ENCODE measurements at places on chromosomes 3 and 15.

DNA sequence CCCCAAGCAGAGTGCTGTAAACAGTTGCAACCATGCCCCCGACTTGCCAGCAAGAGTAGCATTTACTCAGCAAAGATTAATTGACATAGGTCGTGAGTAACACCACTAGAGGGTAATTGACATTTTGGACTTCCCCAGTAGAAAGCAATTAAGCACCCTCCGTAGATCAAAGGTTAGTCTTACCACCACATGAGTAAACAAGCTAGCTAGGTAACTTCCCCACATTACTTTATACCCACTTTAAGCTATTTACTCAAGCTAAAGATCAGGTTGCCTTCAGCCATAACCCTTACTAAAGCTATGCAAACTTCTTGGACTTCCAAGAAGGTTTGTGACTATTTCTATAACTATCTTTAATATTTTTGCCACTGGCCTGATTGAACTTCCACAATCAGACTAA is 1072.7 kb downstream of the OTOL1 start:
- no peak for DNase-seq

DNA sequence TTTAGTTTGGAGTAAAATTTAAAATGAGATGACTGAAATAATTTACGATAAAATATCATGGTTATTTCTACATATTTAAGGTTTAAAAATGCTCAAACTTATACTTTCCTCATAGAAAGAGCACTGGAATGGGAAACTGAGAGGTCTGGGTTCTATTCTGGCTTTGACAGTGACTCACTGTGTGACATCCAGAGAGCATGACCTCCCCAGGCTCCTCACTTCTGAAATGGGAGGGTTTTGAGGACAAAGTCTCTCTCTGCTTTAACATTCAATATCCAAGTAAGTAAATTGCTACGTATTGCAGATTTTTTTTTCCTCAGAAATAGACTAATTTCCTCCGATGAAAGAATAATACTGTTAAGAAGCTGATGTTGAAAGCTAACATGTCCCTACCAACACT is 234.7 kb downstream of the TIGIT start:
- DNase-seq = no peak

GRCh38 chr3:130941793-130942192 is 47.9 kb downstream of the ATP2C1 start:
- DNase-seq = no peak

DNA sequence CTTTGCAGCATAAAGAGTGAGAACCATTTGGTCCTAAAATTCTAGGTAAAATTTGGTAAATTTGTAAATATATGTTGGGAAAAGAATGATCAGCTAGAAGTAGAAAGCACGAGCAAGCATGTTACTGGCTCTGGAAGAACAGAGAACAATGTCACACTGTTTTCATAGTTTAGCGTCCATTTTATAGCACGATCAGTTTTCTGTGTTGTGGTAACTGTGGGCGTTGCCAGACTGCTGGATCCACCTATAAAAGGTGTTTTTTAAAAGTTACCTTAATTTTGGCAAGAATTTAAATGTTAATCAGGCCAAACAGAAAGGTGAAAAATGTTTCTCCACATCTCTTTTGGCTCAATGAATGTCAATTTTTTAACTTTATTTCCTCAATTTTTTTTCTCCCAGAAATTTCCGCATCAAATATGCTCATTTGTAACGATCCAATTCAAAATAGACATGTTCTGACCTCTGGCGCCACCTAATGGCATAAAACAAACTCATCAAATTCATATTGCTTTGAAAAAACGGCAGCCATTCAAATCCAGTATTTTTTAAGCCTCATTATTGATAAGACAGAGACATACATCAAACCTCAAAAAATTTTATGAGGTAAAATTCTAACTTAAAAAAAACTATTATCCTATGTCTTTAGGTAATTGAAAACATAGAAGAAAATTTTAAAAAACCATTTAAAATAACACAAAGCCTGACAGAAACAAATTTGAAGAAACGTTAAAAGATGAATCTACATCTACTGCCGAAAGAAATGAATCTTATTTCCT is 5.5 kb upstream of the GP5 start:
- no peak for DNase-seq

DNA sequence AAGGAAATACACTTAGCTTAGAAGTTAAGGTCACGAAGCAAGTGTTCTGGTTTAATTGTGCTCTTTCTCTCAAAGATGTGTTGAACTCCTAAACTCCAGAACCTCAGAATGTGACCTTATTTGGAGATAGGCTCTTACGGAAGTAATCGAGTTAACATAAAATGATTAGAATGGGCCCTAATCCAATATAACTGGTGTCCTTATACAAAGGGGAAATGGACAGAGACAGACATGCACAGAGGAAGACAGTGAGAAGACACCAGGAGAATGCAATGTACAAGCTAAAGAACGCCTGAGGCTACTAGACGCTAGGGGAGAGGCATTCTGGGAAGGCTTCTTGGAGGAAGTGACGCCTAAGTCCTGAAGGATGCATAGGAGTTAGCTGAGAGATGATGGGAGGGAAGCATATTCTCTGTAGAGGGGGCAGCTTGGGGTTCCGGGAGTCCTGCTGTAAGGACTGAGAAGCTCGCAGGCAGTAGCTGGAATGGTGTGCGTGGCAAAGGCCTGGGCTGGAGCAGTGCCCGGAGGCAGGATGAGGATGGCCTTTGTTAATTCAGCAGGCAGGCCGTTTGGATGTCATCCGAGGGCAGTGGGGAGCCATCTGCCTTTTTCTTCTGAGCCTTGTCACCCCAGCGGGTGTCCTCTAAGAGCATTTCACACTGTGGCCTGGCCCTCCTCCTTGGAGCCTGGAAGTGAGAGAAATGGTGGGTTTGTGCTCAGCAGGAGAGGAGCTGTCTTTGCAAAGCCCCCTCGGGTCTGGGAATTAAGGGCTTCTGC is 513.4 kb downstream of the SHQ1 start:
- DNase-seq = no peak
